NCI-H2029 treated with DMSO at 0.1 percent for 48 hours (cell line): ENCODE measurements at places on chromosomes 6 and 20.

DNA sequence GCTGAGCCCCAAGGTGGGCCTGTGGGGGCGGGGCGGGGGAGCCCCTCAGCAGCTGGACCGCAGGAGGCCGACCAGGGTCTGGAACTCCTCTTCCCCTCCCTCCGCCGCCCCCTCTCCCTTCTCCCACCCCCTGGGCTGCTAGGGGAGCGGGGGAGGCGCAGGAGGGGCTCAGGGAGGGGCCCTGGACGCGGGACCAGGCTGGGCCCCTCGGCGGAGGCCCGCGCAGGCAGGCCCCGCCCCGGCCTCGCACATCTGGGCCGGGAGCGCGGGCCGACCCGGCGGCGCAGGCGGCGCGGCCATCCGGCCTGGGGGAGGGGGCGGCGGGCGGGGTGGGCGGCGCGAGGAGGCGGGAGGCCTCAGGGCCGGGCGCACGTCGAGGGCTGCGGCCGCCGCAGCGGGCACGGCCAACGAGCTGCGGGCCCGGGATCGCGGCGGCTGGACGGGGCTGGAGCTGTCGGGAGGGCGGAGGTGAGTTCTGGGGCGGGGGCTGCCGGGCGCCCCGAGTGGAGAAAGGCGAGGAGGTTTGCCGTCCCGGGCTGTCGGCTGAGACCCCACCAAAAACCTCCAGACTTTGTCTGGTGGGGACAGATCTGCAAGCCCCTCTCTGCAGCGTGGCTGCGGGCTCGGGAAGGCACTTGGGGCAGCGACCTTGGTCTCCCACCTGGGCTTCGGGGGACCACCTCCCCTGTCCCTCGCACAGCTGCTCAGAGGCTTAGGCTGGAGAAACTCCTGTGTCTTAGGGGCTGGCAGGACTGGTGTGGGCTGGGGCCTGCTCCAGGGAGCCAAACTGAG lies at the start of gene HSPA12B:
Gene HSPA12B, plus strand, starts transcription at position 359 of the 792 bp plus-strand sequence. CDS start 5,990 bp downstream, outside the sequence.
- no peak for DNase-seq

DNA sequence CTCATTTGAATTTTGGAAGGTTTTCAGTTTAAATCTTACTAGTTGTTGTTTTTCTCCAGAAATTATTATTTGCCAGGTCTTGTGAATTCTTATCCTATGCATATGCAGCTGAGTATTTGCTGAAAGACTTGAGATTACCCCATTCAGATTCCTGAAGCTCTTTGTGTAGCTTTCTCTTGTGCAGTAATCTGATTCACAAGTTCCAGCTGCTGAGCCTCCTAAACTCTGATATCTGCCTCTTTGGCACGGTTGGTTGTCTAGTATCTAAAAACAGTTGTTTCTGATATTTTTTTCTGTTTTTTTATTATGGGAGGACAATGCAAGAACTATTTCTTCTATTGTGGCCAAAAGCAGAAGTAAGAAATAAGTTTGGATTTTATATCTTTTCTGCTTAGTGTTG lies 863.9 kb upstream of the MANEA start:
- no peak for DNase-seq

DNA sequence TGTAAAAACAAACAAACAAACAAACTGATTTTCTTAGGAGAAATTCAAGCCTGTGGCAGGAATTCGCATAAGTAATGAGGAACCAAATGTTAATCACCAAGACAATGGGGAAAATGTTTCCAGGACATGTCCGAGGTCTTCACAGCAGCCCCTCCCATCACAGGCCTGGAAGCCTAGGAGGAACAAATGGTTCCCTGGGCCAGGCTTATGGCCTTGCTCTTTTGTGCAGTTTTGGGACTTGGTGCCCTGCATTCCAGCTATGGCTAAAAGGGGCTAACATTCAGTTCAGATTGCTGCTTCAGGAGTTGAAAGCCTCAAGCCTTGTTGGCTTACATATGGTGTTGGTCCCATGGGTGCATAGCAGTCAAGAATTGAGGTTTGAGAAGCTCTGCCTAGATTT lies 1372.7 kb upstream of the CITED2 start:
- DNase-seq = no peak

DNA sequence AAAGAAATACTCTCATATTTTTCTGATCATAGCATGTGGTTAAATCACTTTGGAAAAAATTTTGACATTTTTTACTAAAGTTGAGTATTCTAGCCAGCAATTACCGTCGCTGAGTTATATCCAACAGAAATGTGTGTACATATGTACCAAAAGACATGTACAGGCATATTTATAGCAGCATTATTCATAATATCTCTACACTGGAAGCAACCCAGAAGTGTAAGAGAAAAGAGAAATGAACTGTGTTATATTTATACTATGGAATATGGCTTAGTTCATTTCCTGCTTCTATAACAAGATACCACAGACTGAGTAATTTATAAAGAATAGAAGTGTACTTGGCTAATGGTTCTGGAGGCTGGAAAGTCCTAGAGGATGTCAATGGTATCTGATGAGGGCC lies 474.0 kb upstream of the GJE1 start:
- DNase-seq = no peak

GRCh38 chr6:116476002-116476678 lies 15.0 kb downstream of the CALHM6 start:
- DNase-seq = no peak
